IMR-90 (cell line): ENCODE measurements at places on chromosomes 12 and 14.

DNA sequence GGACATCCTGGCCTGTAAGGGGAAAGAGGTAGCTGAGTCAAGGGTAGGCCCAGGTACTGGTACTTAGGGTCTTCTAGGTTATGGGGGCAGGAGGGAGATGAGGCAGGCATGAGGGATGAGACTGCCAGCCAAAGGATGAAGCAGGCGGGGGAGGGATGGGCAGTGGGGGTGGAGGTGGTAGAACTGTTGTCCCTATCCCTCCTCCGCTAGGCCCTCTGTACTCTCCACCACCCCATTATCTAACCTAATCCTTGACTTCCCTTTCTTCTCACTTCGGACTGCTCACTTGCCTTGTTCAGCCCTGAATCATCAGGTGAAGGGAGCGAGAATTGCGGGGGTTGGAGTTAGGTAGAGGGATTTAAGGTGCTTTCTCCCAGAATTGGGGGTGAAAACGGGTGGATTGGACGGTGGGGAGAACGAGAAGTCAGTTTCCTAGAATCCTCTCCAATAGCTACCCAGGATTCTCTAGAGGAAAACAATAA is 562 bp downstream of the PAN2 start:
- no peak for DNase-seq

DNA sequence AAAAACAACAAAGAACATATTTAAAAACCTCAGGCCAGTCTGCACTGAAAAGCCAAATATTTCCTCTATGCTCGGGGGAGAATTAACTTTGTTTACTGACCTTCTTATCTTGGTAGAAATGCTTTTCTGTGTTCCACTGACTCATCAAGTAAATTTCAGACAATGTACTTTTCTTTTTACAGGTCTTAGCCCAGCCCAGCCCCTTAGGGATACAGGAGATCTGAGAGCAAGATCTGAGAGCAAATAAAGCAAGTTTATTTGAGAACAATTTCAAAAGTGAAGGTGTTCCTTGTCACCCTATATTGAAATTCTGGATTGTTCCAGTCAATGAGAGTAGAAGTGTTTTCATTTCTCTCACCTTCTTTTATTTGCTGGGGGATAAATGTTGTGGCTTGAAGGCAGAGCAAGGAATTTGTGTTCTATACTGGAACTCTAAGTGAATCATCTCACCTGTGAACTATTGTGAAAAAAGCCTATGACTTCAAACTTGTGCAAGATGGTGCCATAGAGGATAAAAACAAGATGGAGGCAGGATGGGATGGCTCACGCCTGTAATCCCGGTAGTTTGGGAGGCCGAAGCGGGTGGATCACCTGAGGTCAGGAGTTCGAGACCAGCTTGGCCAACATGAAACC is 7.9 kb upstream of the GPRC5A start:
- peak; percentile 79 for DNase-seq

GRCh38 chr12:48988030-48988649 is 10.0 kb downstream of the WNT1 start:
- peak; percentile 37 for DNase-seq

- DNase-seq = no peak
These were observed 143.5 kb upstream of the AMIGO2 start for GRCh38 chr12:47223031-47223847.

GRCh38 chr12:103998976-103999375 is 33.3 kb downstream of the TDG start:
- DNase-seq = no peak

GRCh38 chr14:77615361-77616132 is 890 bp downstream of the SPTLC2 start:
- peak; percentile 56 for DNase-seq

GRCh38 chr12:12201274-12201758 is 65.5 kb downstream of the LRP6 start:
- peak; percentile 65 for DNase-seq

DNA sequence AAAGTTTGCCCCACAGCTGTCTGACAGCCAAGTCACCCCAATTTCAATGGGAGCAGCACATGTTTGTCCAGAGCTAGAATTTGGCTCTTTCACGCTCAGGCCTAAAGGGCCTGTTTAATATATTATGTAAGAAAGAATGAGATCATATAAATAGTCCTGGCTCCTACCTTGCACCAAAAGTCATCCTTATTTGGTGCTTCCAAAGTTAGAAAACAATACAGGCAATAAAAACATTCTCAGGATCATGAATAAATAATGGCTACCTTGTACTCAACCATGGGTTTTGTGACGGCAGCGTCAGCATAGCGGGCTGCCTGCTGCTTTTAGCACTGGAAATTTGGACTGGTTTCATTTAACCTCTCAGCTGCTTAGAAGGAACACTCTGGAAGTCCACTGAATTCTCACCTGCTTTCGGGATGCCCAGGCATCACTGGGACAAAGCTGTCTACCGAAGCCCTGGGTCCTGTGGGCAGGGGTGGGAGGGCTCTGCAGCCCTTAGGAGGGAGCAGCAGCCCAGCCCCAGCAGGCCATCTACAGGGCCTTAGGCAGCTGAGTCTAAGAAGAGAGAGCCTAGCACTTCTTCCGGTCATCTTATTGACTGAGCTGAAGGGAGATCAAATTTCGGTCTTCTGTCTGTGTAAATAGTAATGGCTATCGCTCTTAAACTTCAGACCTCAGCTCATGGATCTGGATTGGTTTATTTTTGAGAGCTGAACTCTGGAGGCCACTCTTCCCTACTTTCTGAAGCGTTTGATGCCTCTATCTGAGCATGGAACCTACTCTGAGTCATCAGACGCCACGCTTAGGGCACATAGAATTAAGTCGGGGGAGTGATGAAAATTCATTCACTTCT is 106.5 kb downstream of the SAMD4A start:
- peak; percentile 66 for DNase-seq

DNA sequence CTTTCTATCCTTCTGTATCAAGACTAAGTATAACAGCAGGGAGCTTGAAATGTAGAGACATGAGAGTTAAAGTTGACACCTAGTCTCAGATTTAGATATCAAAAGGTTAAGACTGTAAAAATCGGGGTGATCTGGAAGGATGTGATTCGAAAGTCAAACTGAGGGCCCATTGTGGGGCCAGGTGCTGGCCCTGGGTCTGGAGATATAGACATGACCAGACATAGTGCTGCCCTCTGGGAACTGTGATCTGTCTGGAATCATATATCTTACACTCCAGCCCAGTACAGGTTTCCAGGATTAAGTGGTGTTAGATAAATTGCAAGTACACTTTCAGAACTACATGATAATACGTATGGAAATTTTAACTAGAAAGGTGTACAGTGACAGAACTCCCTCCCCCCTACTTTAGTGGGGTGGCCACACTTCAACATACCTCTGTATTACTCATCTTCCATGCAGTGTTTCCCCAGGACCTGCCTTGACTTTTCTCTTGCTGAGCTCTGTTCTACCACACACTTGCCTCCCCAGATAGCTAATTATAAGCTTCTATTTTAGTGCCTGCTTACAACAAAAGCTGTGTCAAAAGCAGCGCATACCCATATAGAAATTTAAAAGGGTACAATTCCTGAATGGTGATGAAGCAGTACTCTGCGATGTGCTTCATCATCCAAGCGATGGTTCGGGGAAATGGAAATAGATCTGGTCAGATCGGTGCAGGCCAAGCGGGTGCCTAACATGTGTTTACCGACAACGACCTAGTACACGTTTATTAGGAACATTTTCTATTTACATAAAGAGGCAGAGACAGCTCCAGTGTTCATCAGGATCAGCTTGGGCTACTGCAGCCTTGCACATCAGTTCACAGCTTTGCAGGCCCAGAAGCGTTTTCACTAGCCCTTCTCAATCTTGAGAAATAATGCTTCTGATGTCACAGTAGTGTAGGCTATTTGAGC is 68.7 kb downstream of the ARF6 start:
- DNase-seq = peak; percentile 32

- DNase-seq = no peak
These were observed 35.2 kb downstream of the TMEM132D start for GRCh38 chr12:129868575-129868974.

DNA sequence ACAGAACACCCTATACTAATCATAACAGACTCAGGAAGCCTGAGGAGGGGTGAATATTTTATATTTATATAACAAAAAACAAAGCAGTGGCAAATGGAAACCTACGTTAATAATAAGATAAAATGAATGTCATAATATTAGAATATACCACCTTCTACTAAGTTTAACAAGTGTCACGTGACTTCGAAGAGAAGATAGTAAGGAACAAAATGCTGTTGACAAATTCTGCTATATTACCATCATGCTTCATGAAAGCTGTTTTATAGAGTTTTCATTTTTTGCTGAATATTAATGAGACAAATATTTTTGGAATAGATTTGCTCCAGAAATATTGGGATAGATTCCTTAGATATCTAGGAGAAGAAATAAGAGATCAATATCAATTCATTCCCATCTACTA is 450.6 kb upstream of the DCN start:
- DNase-seq = no peak

DNA sequence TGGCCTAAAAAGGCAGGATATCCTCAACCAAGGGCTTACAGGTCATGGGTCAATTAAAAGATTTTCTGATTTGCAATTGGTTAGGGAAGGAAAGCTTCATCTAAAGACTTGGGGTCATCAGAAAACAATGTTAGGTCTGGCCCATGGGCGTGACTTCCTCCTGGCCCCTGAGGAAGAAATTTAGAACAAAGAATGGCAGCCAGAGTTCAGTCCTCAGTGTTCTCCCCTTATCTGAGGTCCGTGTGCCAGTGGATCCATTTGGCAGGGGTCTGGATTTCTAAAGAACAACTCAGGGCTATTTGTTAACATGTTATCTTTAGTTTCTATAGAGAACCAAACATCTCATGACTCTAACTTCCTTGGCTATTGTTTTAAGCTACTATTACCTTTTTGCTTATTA is 27.8 kb upstream of the NFYB start:
- no peak for DNase-seq
